Stimulated activated CD8-positive, alpha-beta memory T cell treated with anti-CD3 and anti-CD28 coated beads, Interleukin-2, amount 100 ng/mL, for 48 hours (primary cell): ENCODE measurements at places on chromosomes 1 and 21.
A peak's percentile ranks its signal among the peaks of the same experiment; 100 is the strongest.

GRCh38 chr1:198018529-198018928 is 101.4 kb downstream of the LHX9 start:
- no peak for DNase-seq

- no peak for DNase-seq
These were observed 34.2 kb downstream of the MATN1 start for GRCh38 chr1:30688920-30689794.

- no peak for DNase-seq
These were observed 29.5 kb downstream of the LPGAT1 start for GRCh38 chr1:211800925-211801607.

DNA sequence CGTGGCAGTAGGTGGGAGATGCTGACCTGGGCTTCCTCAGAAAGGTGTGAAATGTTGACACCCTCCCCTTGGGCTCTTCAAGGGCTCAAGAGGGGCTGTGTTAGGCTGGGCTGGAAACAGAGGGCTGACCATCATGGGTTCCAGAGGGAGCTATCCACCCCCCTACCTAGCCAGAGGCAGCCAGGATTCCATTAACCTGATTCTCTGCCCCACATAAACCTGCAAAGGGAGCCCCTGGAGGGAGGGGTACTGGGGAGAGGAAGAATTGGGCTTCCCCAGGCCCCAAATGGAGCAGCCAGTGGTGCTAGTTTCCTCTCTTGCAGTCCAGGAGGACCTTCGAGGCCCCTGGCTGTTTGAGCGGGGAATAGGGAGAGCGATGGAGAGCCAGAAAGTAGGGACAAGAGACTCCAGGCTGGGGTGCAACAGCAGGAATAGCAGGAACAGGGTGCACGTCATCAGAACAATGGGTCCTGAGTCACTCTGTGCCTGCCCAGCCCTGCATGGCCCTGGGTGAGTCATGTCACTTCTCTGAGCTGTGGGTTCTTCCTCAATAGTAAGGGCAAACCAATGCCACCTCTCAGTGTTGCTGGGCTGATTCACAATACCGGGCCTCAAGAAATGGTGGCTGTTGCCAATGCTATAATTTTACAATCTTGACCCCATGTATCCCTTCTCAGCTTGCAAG is 121.2 kb downstream of the EPHB2 start:
- DNase-seq: no peak

DNA sequence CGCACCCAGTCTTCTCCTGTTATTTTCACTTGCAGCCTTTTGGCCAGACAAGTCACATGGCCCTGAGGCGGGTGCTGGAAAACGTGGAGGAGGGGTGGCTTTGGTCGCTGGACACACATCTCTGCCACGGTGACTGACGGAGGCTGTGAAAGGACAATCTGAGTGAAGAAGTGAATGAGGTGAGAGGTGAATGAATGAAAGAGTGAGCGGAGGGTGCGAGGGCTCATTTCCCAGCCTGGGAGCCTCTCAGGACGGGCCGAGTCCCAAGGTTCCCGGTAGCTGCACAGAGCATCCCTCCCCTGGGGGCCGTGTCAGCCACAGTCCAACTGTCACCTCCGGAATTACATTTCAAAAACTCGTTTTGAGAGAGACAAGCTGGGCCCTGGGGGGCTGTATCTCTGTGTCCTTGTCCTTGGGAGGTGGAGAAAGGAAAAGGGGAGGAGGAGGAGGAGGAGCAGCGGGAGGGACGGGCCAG is 89.6 kb downstream of the UBIAD1 start:
- DNase-seq: no peak

DNA sequence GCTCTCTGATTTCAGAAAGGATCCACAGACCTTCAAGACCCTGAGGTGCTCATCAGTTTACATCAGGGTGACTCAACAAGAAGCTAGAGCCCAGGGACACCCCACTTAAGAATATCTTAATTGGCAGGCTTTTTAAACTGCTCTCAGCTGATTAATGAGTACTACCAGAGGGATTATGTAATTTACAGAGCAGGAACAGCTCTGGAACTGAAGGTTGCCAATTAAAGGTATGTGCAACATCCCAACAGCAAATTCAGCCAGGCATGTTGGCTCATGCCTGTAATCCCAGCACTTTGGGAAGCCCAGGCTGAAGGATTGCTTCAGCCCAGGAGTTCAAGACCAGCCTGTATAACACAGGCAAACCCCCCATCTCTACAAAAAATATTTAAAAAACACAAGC is 295.7 kb downstream of the SETD4 start:
- DNase-seq: no peak

DNA sequence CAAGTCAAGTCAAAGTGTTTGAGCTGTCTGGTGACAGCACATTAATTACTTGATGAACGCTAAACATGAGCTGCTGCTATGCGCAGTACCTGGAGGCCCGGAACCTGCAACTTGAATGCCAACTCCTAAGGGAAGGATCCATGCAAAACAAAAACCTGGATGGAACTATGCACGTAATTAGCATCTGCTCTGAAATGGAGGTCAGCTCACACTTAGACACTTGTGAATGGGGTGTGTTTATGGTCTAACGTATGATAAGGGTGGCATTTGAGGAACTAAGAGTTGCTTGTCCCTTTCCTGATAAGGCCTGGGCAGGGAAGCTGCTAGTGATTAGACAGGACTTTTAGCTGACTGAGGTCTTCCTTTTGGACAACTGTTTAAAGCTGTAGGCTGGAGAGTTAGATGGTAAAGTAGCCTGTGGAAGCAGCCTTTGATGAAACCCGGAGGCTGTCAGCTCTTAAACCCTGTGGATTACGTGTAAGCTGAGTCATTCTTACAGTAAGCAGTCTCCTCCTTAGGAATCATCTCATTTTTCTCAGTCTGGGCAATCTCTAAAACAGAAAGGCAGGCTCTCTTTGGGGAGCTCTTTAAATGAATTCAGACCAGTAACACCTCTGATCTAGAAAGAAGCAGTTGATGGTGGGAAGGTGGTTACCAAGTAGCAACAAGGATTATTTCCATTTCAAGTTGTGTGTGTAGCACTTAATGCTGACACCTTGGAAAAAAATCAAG is 6.8 kb downstream of the TENT5C start:
- no peak for DNase-seq

GRCh38 chr1:33455539-33456501 is 16.6 kb upstream of the ZSCAN20 start:
- DNase-seq: no peak

DNA sequence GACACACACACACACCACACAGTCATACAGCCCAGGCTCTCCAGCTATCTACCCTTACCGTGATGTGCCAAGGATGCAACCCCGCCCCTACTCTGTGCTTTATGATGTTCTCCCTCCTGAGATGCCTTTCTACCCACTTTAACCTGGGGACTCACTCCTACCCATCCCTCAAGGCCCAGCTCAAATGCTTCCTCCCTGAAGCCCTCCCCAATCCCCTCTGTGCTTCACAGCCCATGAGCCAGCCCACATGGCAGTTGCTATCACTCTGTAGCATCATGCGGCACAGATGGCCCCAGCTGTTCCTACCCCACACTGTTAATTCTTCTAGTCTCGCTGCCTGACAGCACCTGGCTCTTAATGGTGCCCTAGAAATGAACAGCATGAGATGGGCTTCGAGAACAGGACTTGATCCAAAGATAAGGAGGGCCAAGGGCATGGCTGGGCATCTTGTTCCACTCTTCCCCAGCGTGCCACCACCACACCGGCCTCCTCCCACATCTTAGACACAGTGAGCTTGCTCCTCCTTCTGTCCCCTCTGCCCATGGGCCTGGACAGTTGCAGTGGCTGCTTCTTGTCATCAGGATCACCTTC is 109.8 kb downstream of the GLIS1 start:
- no peak for DNase-seq

- no peak for DNase-seq
These were observed 20.2 kb upstream of the POGZ start for GRCh38 chr1:151479462-151479861.

GRCh38 chr1:119046429-119046784 is 58.3 kb upstream of the TBX15 start:
- no peak for DNase-seq

GRCh38 chr1:167258858-167259257 is 38.2 kb downstream of the POU2F1 start:
- no peak for DNase-seq

GRCh38 chr21:45110873-45111624 is 36.7 kb downstream of the ADARB1 start:
- DNase-seq: no peak

GRCh38 chr1:37318490-37318889 is 155.9 kb upstream of the ZC3H12A start:
- DNase-seq: no peak

GRCh38 chr1:15151871-15152270 is 1.7 kb upstream of the TMEM51 start:
- no peak for DNase-seq

- DNase-seq: peak; percentile 81
These were observed 18.1 kb downstream of the GPR157 start for GRCh38 chr1:9110669-9111356.

DNA sequence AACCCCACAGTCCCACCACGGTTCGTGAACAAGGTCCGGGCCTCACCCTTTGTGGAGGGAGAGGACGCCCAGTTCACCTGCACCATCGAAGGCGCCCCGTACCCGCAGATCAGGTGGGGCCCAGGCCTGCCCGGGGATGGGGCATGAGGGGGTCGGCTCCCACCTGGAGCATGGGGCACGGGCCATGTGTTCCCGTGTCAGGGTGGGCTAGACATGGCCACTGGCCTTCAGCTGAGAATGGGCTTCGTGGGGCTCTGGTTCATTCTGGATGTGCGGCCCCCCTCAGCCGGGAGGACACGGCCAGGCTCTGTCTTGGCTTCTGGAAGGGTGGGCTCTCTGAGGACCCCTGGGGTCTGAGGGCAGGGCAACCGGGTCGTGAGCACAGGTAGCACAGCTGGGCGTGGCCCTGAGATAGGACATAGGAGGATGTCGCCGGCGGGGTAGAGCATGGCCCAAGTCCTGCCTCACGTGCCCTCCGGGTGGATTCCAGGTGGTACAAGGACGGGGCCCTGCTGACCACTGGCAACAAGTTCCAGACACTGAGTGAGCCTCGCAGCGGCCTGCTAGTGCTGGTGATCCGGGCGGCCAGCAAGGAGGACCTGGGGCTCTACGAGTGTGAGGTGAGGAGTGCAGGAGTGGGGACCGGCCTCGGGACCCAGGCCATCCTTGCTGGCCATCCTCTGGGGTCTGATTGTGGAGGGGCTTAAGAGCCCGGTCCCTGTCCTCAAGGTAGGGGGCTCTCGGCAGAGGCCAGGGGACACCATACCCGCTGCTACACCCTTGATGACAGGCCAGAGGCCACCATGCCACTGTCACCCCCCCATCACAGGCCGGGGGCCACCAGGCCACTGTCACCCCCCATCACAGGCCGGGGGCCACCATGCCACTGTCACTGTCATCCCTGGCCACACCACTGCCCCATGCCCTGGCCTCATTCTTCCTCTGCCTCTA is 55.5 kb downstream of the TRIM11 start:
- DNase-seq: no peak

GRCh38 chr1:5835179-5835562 is 157.1 kb downstream of the NPHP4 start:
- DNase-seq: no peak

GRCh38 chr1:167434306-167434705 is 84.0 kb downstream of the CD247 start:
- DNase-seq: no peak

GRCh38 chr1:11525516-11525915 is 46.6 kb downstream of the DISP3 start:
- no peak for DNase-seq

GRCh38 chr1:18921516-18922251 is 19.3 kb upstream of the ALDH4A1 start:
- no peak for DNase-seq

DNA sequence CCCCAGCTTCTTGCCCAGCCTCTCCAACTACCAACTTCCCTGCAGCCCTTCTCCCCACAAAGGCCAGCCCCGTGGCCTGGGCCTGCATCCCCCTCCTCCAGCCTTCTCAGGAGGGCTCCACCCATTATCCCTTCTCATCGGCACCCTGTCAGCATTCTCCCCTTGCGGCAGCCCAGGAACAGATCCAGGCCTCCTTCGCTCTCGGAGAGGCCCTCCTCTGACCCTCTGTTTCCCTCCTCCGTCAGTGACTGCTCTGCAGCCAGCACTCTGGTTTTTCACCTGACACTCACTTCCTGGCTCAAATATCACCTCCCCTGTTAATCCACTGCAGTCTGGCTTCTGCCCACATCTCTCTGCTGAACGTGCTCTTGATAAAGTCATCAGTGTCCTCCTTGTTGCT is 17.5 kb downstream of the ADGRB2 start:
- no peak for DNase-seq
